ENCODE measurements at places on chromosomes 1 and 21.

- DNase-seq = no peak
Measured at GRCh38 chr1:113519556-113519955, 129.2 kb downstream of the MAGI3 start.

GRCh38 chr1:175208773-175209492 is 16.4 kb upstream of the KIAA0040 start:
- no peak for DNase-seq

DNA sequence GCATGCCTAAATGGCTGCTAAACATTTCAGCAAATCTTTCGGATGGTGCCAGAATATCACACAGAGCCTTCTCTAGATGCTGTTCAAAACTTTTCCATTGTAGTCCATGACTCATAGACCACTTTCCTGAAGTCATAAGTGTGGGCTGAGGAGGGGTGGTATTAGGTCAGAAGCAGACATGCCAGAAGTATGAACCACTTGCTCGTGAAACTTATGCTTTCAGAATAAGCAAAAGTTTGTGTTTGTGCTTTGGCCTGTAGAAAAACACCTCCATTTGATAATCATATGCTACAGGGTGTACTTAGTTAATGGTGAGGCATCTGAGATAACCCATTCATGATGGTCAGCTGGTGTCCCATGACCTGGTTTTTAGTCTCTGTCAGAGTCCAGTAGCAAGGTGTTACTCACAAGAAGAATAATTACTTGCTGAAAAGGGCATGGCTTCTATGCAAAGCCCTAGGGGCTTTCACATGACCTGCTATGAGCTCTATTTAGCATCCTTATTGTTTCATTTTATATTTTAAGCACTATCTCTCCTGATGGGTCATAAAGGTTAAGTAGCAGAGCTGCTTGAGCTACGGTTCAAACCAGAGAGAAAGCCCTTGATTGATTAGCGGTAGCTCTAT is 183.1 kb upstream of the IVNS1ABP start:
- no peak for DNase-seq

- no peak for DNase-seq
Measured at GRCh38 chr1:84379138-84379916, 19.0 kb upstream of the DNASE2B start.

GRCh38 chr1:39720094-39720999 is 18.3 kb upstream of the PPIE start:
- peak; percentile 61 for DNase-seq

GRCh38 chr1:236638945-236639344 is 34.6 kb upstream of the HEATR1 start:
- no peak for DNase-seq

- no peak for DNase-seq
Measured at GRCh38 chr1:216456682-216457081, 33.4 kb upstream of the USH2A start.

DNA sequence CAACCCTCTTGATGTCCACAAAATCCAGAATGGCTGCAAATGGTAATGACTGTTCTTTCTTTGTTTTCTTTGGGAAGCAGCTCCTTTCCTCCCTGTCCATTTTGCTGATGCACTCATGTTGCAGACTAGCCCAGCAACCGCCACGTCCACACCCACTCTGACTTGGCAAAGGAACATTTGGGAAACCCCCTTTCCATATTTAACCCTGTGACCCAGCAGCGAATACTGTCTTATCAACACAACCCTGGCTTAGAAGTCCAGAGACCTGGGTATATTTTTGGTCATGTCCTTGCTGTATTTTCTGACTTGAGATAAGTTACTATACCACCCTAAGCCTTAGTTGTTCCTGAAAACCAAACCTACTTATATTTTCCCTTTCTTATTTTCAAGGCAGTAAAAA is 18.1 kb upstream of the SHE start:
- DNase-seq = no peak

DNA sequence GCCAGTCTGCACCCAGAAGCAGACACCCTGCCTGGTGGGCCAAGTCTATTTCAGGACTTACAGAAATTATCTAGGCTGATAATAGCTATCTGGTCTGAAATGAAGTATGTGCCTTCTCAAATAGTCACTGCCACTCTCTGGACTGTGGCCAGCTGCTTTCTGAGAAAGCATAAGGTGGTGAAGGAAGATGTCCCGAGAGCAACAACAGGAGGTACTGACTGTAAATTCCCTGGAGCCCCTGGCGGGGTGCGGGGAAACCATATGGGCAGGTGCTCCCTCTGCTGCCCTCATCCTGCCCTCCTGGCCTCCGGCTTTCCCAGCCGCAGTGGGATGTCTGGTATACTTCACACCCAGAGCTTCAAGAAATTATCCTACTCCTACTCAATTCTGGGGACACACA is 86.8 kb downstream of the TGFBR3 start:
- no peak for DNase-seq

GRCh38 chr1:64242895-64243756 is 39.7 kb downstream of the UBE2U start:
- peak; percentile 34 for DNase-seq

- DNase-seq = no peak
Measured at GRCh38 chr1:153466908-153467307, 6.5 kb upstream of the S100A7 start.

DNA sequence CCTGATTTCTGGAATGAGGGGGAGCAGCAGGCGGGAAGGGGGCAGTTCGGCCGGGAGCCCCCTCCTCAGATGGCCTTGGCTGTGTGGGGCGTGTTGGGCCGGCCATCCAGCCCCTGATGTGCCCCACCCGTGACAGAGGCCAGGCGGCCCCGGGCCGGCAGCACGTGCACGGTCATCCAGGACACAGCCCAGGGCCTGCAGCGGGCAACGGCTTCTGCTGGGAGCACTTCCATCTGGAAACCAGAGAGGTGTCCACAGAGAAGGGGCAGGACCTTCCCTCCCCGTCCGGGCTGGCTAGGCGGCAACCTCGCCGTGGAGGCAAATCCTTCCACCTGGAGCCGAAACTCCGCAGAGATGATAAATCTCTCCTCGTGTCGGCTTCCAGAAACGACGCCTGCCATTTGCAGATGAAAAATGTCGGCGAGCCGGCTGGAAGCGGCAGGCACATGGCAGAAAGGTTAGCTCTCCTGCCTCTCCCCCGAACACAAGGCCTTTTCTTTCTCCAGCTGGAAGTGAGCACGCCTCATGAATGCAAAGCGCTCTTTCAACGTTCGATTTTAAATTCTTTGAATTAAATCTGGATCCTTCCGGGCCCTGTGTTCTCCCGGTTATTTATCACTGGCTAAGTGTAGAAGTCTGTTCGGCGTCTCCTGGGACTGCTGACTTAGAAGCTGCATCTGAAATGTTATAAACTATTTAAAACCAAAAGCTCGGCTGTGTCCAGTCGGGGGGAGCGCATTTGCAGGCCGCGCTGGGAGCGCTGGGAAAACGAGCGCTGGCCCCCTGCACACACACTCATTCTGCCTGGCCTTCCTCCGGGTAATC is 9.4 kb upstream of the ACTRT2 start:
- no peak for DNase-seq

- DNase-seq = no peak
Measured at GRCh38 chr1:168362991-168363390, 82.3 kb downstream of the TBX19 start.

DNA sequence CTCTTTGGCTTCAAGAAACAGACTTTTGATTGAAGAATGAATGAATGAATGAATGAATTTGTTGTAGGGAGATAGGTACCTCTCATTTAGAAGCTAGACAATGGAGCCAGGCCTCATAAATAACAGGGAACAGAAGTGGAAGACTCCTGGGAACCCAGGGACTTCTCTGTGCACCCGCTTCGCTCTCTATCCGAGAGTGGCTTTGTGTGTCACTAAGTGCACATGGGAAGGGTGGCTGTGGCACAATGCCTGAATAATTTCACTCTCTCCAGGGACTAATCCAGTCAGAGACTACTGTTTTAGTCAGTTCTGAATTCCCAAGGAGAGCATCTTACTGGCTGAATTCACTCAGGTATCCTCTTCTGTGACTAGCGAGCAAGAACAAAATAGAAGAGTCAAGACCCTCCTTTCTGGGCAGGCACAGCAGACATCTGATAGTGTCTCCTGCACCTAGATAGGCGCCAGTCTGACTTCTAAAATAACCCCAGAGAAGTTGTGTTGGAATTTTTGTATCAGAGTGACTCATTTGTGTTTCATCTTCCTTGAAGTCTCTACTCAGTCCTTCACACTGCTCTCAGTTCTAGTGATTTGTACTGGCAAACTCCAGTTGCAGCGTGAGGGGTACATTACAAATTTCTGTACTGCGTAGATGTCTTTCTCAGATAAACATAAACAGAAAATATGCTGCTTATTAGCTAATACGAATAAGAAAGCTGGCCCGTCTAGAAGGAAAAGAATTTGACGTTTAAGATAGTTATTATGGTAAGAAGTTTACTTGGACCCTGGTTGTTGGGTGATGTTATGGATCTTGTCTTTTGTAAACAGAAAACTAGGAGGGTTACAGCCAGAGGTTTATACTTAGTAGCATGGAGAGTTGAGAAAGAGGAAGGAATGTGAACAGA is 34.0 kb downstream of the BACH1 start:
- no peak for DNase-seq

DNA sequence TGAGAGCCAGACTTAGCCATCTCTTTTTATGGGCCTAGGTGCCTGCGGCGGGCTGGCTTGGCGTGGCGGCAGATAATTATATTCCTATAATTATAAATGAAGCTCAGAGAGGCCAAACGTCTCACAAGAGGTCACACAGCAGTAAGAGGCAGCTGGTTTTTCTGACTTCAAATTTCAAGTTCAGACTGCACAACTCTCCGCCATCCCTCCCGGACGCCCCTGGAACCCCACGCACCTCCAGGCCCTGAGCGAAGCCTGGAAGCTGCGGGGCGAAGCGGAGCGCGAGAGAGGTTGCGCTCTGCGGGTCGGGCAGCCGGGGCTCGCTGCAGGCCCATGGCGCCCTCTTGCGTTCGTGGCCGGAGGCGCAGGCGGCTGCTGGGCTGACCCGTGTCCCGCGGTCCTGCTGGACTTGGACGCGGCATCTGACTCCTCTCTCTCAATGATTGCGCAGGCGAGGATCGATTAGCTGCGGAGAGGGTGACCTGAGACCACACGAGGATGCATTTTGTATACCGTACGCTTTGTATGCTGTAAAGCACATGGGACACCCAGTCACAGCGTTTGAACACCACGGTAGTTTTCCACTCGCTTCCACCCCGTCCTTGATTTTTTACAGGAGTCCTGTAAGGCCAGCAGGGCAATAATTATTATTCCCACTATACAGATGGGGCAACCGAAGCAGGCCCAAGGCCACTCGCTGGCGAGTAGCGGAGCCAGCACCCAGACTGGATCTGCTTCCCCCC is 272.7 kb downstream of the FOXD2 start:
- DNase-seq = peak; percentile 54

GRCh38 chr1:59288046-59288445 is 8.8 kb upstream of the FGGY start:
- no peak for DNase-seq

DNA sequence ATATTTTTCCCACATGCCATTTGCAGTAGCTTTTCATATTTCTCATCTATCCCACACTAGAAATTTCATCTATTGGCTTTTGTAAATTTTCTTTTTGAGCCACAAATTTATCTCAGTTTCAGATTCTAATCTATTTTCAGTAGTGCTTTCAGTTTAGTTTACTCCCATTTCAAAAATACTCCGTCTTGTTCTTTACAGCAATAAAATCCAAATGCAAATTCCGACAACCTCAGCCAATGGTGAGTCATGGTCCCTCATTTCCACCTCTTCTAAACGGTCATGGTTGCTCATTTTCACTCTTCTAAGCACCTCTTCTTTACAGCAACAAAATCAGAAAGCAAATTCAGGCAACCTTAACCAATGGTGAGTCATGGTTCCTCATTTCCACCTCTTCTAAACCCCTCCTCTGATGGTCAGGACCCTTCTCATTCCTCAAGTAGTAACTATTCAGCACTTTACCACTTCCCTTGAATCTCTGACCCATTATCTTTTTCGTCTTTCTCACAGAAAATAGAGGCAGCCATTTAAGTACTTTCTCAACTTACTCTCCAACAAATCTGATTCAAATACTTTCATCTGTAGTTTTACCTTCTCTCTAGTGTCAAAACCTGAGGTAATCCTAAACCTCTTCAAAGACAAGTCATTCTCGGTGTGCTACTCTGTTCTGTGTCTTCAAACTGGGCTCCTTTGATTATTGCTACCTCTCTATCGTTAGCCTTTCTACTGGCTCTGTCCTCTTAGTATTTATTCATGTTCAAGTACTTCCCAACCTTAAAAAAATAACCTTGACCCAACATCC is 34.4 kb downstream of the C21orf91 start:
- DNase-seq = no peak

GRCh38 chr1:43797891-43798290 is 90.6 kb downstream of the ST3GAL3 start:
- no peak for DNase-seq

DNA sequence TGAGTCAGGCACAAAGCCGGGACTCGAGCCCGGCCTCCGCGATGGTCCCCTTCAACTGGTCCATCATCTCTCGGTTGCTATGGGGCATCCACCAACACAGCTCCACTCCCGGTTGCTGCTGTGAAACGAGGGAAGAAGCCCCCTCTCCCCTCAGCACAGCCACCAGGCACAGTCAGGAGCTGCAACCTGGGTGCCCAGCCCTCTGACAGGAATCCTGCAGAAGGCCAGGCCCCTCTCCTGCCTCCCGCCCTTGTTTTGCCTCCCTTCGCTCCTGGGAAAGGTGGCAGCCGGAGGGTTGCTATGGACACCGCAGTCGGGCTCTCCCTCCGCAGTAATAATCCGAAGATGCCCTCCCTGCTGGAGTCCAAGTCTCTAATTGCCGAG is 8.9 kb upstream of the KCNN3 start:
- no peak for DNase-seq

DNA sequence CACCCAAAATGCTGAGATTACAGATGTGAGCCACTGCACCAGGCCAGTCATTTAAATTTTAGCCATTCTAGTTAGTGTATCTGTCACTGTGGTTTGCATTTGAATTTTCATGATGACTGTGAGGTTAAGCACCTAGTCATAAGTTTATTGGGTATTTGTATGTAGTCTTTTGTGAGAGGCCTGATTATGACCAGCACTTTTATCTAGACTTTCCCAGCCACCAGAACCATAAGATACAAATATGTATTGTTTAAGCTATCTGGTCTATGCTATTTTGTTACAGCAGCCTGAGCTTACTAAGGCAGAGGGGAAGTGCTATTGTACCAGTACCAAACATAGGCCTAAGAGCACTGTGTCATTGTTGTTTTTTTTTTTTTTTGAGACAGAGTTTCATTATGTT is 19.9 kb upstream of the DNAJC6 start:
- DNase-seq = no peak

Data from NCI-H1436 (cell line).